ENCODE measurements at places on chromosomes 5 and 9.

DNA sequence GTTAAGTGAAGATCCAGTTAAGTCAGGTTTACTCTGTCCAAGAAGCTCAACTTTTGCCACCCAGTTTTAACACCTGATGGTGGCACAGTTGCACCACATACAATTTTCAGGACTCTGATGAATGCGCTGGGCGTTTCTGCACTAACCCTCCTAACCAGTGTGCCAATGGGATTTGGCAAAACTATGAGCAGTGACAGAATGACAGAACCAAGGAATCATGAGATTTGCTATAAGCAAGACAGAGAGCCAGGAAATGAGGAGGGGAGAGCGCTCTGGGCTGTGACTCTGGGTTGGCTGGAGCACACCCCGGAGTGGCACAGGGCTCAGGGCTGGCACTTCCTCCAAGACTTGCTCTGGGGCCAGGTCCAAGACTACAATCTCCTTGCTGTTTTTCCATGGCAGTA, 84.1 kb downstream of the SH3PXD2B start:
- DNase-seq = no peak

DNA sequence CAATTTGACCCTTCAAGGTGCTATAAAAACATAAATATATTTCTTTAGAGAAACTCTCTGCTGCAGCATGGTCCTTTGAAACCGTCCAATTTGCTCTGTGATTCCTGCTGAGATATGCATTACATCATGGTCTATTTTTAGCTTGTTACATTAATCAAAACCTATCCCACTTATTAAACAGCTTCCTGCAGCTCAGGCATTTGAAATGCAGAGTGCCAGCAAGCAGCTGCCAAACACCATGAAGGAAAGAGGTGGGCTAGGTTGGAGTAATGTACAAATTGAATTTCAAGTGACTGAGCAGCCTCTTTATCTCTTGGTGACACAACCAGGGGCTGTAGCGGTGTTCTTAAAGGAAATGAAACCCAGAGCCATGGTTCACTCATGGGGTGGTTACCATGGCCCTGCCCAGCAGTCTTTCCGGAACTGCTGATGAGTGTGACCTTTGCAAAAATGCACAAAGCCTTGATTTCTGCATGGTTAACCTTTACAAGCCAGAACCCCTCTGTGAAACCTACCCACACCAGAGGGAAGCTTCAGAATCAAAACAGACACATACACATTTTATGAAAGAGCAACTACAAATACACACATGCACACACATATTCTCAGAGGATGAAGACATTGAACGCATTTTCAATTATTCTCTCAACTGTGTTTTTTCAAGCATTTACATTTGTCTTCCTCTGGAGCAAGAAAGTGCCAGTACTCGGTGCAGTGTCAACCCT, 155.8 kb upstream of the ZNF608 start:
- no peak for DNase-seq

DNA sequence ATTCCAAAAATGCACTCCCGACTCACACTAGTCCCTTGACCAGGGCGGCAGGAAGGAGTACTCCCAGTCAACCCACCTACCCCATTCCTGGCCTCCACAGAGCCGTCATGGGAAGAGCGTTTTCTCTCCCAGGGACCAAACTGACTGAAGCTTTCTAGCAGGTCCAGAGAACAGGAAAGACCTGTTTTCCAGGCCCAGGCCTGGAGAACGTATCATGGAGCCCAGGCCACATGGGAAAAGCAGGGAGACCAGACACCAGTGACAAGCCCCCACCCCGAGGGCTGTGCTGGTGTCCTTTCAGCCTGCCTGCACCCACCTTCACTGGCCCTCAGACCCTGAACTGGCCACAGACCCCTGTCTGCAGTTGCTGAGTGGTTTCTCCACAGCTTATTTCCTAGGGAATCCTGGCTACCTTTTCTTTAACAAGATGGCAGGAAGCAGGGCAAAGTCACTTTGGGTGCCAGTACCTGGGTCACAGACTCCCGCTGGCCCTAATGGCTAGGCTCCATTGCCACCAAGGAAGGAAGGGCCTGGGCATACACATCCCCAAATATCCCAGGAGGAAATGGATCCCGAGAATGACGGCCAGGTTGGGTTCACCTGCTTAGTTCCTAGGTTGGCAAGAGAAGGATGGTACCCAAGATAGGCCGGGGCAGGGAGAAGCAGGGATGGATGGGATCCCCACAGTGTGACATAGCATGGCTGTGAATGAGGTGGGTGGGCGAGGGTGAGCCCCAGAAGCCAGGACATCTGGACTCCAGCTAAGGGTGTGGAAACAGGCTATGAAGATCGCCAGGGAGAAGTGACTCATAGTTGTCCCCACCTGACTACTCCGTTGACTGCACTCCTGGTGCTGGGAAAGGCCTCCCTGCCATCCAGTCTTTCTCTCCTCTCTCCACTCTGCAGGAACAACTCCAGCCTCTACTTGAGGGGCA, 12.2 kb downstream of the CCNI2 start:
- no peak for DNase-seq

- DNase-seq = no peak
Measured at GRCh38 chr5:59607138-59607765, 286.3 kb downstream of the PDE4D start.

DNA sequence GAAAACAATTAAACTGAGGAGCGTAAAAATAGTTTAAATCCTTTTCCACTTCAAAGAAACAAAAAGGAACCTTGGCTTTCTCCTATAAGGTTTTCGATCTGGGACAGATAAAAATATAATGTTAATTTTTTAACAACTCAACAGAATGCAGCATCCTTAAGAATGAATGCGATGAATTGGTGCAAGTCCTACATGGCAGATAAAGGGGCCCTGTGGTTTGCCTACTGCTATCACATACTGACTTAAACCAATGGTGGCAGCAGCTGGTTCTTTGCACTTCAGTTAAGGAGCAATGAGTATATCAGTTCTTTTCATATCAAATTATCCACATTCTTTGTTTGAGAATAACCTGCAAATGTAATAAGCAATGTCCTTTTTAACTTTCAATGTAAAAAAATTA, 12.4 kb upstream of the TYRP1 start:
- DNase-seq = no peak

DNA sequence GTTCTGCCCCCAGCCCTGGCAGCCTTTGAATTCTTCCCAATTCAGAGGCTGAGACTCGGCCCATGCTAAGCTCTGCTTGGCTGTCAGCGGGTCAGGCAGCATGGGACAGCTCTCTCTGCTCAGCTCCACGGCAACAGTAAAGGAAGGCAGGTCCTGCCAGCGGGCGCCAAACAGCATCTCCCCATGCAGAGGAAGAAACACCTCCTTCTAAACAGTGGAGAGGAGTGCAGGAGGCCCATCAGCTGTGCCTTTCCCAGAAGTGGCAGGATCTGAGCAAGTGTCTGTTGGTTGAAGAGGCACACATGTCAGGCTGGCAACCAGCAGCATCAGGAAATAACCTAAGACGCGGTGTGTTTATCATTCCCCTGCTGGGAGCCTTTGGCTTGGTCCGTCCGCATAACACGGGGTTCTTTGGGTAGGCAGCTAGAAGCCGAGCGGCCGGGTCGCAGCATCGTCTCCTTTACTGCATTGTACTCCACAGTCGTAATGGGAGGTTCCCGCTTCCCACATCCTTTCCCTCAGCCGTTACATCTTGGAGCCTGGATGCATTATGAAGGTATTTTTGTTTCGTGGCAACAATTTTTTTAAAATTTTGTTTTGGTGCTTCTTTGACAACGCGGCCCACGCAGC, 42.7 kb upstream of the NCS1 start:
- DNase-seq = no peak

- DNase-seq = no peak
Measured at GRCh38 chr9:16871336-16872151, 1.1 kb upstream of the BNC2 start.

DNA sequence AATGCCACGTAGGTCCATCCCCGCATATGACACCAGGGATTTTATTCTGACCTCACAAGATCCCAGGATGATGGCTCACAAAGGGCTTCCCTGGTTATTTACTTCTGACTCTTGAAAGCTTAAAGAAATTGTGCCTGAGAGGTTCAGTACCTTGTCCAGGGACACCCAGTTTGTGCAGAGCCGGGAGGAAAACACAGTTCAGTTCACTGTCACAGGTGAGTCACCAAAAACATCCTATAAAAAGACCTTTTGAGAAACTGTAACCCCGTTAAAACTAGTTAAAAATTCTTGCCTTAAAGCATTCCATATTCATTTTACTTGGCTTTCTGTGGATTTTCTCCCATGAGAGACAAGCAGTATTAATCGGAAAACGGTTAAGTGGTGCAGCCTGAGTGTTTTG, 56.6 kb downstream of the ZNF510 start:
- no peak for DNase-seq

GRCh38 chr9:133063500-133064231, 1.9 kb downstream of the CEL start:
- no peak for DNase-seq

GRCh38 chr9:136947028-136947891, 2.2 kb downstream of the C8G start:
- no peak for DNase-seq

Data from stimulated activated naive CD4-positive, alpha-beta T cell treated with Interleukin-2 at 50 U/mL for 16 hours (primary cell).